Activated CD4-positive, alpha-beta T cell treated with anti-CD3 and anti-CD28 coated beads, Interleukin-2, amount 50 U/mL, for 48 hours (primary cell): ENCODE measurements at places on chromosomes 12 and 14.

- DNase-seq = no peak
These were observed 7.3 kb upstream of the STX2 start for GRCh38 chr12:130846369-130846768.

DNA sequence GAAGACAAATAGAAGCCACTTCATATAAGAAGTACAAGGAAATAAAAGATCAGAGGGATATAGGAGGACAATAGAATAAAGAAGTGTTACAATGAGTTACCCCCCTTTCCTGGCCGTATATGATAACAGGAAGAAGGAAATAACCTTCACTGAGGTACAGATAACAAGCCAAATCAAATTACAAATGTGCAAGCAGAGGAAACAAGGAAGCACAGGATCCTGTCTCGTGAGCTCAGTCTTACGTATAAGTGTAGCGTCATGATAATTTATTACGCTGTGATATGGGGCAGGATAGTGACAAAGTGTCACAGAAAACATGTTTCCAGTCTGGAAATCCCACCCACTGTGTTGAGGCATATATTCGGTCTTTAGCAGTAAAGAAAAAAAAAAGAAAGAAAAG is 26.5 kb downstream of the CRACR2A start:
- no peak for DNase-seq

- no peak for DNase-seq
These were observed 19.2 kb downstream of the OAS2 start for GRCh38 chr12:112997506-112997905.

- no peak for DNase-seq
These were observed 2.0 kb downstream of the RIMBP2 start for GRCh38 chr12:130714091-130714590.

DNA sequence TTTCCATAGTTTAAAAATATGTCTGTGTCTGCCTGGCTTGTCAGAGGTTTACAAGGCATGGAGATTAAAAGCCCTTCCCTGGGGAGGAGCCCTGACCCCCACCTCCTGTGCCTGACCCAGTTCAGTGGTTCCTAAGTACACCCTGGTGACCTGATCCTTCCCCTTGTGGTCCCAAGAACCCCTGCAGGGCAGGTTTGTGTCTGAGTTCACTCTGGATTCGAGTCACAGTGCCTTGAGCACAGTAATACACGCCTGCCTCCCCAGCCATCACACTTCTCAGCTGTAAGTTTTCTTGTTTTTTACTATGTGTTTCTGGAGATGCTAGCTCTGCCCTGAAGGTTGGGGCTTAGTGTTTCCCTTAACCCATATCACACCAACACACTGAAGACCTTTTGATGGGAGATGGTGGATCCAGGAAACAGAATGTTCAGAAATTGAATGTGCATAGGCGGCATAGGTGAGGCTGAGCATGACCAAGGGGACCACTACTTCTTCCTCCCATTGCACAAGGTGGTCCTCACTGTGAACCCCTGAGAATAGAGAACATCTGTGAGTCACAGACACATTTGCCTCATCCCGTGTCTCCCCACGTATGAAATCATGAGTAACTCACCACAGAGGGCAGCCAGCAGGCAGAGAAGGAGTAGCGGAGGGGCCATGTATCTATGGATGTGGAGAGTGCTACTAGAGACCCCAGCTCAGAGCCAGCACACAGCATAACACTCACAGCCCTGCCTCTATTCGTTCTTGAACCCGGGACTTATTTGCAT is 962.9 kb downstream of the TMEM121 start:
- DNase-seq = peak; percentile 59

DNA sequence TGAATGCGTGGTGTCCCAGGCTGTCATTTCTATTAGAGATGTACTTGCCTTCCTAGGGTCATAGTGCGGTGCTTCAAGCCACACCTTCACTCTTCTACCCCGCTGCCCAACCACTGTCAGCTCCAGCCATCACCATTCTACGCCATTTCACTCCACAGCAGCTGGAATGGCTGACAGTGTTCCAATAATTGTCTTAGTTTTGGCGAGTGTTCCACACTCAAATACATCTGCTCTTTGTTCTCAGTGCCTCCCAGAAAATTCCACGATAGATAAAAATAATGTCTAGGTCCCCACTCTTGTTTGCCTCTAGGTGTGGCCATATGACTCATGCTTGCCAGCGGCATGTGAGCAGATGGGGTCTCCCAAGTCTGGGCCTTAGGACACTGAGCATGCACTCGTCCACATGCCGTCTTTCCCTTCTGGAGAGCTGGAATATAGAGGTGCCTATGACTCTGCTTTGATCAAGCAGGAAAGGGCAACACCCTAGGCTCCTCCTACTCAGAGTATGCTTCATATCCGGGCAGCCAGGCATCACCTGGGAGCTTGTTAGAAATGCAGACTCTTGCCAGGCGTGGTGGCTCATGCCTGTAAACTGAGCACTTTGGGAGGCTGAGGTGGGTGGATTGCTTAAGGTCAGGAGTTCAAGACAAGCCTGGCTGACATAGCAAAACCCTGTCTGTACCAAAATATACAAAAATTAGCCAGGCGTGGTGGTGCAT is 163.0 kb downstream of the BRMS1L start:
- no peak for DNase-seq
